ENCODE measurements at places on chromosomes 11 and 22.

DNA sequence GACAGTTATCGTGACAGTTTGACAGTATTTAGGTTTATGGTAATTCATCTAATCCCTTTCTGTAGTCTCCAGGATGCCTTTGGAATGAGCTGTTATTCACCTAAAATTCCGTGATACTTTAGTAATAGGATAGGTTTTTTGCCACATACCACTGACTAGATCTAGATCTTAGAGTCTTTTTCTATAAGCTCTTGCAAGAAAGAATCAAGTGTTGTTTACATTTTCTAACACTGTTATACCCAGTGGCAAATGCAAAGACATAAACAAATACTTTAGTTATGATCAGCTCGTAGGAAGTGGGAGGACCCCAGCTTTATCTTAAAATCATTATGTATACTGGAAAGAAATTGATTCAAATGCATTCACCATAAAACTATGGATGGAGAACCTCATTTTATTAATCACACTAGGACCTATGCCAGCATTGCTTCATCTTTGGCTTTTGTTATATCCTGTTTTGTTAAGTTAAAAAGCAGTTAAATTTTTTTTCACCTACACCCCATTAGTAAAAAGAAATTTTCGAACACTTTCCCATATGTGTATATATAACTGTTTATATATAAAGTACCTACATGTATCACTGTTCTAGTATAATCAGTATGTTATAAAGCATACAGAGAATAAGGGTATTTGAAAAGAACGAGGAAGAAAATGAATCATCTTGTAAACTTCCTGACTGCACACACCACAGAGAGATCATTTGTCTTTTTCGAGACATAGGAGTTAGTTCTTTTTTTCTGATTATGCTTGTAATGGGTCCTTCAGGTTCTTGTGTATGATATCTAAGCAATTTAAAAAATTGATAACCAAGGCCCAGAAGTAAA lies 60.9 kb downstream of the PDHX start:
- no peak for DNase-seq

- no peak for DNase-seq
Observed at GRCh38 chr22:27466778-27467438, 334.6 kb downstream of the MN1 start.

DNA sequence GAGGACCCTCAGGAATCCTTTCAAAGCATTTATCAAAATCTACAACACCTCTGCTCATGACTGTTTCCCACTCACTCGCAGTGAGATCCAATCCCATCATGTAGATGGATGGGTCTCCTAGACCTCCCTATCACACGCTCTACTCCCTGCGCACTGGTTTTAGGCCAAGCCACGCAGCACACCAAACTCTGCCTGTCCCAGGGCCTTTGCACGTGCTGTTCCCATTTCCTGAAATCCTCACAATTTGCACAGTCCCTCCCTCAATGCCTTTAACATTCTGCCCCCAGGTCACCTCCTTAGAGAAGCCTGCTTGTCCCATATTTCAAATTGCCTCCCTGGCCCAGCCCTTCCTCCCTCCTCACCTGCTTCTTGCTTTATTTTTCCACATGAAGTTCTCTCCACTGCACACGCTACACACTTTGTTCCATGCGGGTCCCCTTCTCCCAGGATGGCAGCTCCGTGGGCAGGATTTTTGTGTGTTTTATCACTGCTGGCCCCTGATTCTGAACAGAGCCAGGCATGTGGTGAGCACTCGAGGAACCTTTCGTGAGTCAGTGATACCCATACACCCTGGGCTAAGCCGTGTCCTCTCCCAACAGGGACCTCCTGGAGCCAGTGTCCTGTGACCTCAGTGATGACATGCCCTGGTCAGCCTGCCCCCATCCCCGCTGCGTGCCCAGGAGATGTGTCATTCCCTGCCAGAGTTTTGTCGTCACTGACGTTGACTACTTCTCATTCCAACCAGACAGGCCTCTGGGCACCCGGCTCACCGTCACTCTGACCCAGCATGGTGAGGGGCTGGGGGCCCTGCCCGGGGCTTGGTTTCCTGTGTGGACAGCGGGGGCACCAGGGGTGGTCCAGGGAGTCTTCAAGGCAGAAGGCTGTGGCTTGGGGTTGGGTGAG lies 12.2 kb downstream of the CSF2RB start:
- DNase-seq, result no peak

DNA sequence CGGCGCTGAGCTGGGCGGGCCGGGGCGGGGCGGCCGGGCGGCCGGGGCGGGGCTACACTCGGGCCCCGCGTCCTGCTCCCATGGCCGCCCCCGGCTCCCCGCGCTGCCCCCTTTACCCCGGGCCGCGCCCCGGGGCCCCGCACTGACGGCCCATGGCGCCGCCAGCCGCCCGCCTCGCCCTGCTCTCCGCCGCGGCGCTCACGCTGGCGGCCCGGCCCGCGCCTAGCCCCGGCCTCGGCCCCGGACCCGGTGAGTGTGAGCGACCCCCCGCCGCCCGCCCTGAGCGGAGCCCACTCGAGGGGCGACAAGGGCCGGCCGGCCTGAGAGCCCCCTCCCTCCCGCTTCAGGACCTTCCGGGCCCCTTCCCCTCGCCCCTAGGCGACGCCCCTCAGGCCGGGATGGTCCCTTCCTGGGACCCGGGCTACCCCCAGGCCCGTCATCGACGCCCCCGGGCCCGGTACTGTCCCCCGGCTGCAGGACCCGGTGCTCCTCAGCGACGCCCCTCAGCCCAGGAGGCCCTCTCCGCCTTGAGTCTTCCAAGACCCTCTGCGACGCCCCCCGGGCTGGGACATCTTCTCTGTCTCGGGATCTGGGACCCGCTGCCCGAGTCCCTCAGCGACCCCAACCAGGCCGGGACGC lies at the start of gene KREMEN1:
Gene KREMEN1 (plus strand): TSS at position 57 of the 639 bp plus-strand sequence. CDS start 96 bp downstream, at position 153.
- DNase-seq, result no peak

GRCh38 chr11:83008581-83008923 lies 63.1 kb downstream of the RAB30 start:
- no peak for DNase-seq

DNA sequence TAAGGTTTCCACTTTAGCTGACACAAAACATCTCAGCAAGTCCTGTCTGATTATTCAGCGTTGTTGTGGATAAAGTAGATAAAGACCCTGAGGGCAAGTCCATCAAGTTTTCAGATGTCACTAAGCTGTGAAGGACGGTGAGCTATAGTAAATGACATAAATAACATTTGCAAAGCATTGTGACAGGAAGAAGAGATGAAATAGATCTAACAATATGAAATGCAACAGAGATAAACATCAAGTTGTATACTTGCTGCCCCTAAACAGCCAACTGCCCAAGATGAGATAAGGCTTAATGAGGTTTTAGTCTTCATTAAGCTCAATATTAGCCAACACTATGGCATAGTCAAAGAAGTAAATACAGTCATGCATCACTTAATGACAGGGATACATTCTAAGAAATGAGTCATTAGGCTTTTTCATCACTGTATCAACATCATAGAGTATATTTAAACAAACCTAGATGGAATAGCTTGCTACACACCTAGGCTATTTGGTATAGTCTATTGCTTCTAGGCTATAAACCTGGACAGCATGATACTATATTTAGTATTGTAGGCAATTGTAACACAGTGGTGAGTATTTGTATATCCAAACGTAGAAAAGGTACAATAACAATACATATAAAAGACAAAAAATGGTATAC lies 625.1 kb upstream of the ANO5 start:
- no peak for DNase-seq

- DNase-seq, result no peak
Observed at GRCh38 chr22:38839686-38840085, 4.1 kb downstream of the NPTXR start.

GRCh38 chr11:46978005-46978491 lies 41.5 kb downstream of the CSTPP1 start:
- DNase-seq, result peak; percentile 58

DNA sequence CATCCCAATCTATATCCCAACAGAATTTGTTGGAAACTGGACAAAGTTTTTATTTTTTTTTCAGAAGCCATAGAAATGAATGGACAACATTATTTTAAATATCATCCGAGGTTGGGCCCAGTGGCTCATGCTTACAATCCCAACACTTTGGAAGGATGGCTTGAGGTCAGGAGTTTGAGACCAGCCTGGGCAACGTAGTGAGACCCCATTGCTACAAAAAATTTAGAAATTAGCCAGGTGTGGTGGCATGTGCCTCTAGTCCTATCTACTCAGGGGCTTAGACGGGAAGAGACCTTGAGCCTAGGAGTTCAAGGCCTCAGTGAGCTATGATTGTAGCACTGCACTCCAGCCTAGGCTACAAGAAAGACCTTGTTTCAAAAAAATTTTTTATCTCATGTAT lies 4.1 kb upstream of the SLC37A4 start:
- DNase-seq, result no peak

GRCh38 chr22:41524251-41524661 lies 20.0 kb downstream of the POLR3H start:
- DNase-seq, result no peak

DNA sequence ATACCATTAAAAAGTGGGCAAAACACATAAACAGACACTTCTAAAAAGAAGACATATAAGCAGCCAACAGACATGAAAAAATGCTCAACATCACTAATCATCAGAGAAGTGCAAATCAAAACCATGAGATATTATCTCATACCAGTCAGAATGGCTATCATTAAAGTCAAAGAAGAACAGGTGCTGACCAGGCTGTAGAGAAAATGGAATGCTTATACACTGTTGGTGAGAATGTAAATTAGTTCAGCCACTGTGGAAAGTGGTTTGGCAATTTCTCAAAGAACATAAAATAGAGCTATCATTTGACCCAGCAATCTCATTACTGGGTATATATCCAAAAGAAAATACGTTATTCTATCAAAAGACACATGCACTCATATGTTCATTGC lies 13.5 kb downstream of the OR2AT4 start:
- no peak for DNase-seq

DNA sequence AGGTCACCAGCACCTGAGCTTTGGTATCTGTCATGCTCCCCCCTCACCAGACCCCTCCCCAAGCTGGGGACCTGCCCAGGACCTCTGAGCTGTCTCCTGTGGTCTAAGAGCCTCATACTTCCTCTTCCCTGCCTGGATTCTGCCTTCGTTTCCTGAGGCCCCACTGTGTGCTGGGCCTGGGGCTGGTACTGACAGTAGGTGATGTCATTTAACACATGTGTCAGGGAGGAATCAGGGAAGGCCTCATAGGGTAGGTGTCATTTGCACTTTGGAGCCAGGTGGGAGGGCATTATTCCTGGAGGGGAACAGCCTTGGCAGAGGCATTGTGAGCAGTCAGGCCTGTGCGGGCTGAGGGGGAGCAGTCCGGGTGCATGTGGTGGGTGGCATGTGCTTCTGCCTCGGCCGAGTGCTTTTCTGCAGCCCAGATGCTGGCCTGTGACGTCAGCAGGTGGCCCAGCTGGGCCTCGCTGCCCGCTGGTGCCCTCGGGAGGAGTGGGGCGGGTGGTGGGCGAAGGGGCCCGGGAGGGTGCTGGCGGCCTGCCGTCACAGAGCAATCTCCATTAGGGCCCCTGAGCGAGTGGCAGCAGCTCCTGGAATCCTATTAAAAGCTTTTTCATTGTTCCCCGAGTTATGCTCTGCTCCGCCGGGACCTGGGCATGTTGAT lies 9.1 kb downstream of the FLRT1 start:
- no peak for DNase-seq

DNA sequence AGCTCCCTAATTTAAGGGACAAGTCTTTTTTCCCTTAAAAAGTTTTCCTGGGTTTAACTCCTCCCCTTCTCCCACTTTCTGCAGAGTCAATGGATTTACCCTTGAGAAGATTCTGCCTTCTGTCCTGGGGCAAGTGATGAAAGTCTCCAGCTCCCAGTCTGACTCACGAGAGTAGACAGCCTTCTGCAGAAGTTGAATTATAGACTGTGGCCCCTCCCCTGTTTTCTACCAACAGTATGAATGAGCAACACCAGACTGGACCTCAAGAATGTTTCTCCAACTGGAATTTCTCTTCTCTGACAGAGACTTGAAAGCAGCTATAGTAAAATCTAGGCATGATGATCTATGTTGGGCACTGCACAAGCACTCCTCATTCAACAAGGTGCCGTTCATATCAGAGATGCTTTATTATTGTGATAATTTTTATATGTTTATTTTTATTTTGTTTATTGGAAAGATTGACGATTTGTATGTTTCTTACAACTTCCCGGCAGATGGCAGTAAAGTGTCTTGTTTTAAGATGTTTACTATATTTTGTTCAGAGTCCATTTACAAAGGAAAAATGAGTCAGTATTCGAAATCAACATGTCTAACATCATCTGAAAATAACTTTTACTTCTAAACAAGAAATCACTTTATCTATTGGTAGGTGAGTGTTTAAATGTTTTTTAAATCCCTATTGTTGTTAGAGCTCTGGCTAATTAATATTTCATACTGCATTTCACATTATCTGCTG lies 56.6 kb downstream of the LMO2 start:
- no peak for DNase-seq

GRCh38 chr22:46069521-46070214 lies 80.7 kb upstream of the PPARA start:
- peak; percentile 86 for DNase-seq

DNA sequence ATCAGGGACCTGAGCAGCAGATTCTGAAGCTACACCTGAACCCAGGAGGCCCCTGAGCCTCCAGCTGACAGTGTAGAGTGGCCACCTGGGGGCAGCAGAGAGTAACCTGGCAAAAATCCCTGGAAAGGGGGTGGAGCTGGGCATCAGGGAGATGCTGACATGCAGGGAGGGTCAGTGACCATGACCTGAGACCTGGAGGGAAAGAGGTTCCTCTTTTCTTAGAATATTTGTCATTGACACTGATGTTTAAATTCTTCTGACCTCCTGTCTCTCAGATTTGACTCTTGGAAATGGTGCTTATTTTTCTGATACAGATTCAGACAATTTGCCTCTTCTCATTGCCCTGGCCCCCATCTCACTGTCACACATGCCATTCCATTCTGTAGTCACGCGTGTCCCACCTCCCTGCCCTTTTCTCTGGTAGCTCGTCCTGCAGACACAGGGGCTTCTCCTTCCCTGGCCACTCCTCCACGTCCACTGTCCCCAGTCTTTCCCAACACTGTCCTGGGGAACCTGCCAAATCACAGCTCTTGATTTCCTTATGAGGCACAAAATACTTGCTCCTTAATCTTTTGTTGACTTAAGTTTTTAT lies 117.2 kb upstream of the IGLL5 start:
- DNase-seq, result peak; percentile 10

GRCh38 chr11:15179167-15179566 lies 64.4 kb downstream of the INSC start:
- DNase-seq, result no peak

DNA sequence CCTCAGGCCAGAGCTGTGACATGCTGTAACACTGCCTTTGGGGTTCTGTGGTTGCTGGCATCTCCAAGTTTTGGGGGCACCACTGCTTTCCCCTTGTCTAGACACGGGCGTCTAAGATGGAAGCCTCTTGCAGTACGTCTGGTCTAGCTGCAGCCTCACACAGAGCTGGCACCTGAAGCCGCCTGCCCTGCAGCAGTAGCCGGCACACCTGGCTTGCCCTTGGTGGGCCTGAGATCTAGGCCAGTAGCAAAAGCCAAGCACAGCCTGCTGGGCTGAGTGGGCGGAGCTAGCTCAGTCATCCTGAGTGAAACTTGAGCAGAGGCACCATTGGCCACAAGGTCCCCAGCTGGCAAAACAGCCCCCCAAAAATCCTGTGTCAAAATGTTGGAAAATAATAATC lies 154.2 kb downstream of the DLG2 start:
- no peak for DNase-seq

GRCh38 chr11:118005224-118006152 lies 19.3 kb downstream of the IL10RA start:
- DNase-seq, result no peak

- no peak for DNase-seq
Observed at GRCh38 chr11:103406357-103406756, 297.1 kb downstream of the DYNC2H1 start.

GRCh38 chr11:104992781-104993180 lies 24.4 kb upstream of the CASP4 start:
- no peak for DNase-seq

GRCh38 chr11:30346068-30346688 lies 23.3 kb downstream of the ARL14EP start:
- DNase-seq, result peak; percentile 43

All from NCI-H2029 (cell line).